ENCODE measurements at places on chromosomes 1 and 21.

DNA sequence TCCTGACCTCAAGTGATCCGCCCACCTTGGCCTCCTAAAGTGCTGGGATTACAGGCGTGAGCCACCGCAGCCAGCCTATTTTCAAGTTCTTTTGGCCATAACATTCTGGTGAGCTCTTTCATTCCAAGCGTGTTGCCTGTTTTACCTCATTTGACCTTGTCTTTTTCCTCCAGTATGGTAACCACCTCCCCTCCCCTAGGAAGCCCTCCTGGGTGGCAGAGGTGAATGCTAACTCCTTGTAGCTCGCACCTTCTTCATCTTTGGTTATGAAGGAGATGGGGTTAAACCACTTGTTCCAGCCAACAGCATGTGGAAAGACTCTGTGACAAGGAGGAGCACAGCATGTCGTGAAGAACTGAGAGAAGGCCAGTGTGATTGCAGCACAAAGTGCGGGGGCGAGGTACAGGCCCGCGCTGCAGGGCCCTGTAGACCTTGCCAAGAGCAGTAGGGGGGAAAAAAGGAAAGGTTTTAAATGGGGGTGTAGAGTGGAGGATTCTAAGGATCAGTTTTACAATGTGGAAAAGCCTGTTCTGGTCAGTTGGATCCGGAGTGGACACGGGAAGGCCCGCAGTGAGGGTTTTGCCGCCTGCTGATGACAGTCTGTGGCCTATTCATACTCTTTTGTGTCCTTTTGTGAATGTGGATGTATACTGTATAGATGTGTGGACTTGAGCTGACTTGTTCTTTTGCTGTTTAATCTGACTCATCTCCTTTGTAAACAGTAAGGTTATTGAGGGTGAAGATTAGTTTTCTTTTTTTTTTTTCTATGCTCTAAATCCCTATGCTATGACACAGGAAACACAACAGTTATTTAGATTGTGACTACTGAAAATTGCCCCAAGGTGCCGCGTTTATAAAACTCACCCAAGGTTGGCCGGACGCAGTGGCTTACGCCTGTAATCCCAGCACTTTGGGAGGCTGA is 7.5 kb upstream of the ZNF436 start:
- DNase-seq, result peak; percentile 53

- DNase-seq, result no peak
Observed at GRCh38 chr1:36729289-36729688, 246.6 kb upstream of the CSF3R start.

DNA sequence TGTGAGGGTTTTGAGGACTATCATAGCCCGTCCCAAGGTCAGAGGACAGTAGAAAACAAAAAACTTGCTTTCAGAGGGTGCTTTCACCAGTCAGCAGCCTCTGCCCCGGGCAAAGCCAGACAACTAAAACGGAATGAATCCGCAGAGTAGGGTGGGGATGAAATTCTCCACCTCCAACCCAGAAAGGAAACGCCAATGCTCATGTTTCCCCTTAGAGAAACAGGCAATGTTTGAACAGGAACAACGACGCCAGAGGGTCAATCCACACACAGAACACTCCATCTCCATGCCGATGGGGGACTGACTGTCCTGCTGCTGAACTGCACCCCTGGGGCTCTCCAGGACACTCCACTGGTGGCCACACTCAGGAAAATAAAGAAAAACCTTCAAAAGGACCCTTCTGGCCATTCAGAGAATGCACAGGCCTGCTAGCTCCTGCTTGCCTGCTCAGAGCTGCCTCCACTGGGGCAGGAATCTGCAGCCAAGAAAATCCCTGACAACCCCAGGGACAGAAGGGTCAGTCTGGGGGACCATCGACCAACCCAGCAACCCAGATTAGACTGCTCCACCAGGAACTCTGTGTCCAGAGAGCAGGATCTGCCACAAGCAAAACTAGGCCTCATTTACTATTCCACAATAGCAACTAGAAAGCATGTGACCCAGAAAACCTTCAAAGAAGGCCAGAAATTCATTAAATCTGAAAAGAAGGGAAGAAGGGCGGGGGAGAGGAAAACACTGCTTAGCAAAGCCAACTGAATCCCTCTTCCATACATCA is 116.0 kb downstream of the TOMM20 start:
- DNase-seq, result peak; percentile 41

- peak; percentile 86 for DNase-seq
Observed at GRCh38 chr1:172089768-172090510, 248.6 kb downstream of the DNM3 start.

- DNase-seq, result no peak
Observed at GRCh38 chr1:1603671-1604373, 3.9 kb upstream of the FNDC10 start.

DNA sequence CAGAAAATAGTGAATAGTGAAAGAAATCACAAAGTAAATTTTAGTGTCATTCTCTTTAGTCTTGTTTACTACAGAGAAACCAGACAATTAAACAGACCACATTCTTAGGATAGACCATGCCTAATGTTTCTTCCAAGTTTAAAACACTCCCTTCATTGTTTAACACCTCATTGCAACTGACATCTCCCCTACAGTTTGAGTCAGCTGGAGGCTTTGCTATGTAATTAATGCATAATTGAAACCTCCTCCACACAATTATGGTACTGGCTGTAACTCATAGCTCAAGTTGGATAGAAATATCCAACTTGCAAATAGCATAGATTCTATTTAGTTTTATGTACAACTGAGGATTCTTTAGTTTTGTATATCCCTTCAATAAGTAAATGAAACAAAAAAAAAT is 35.2 kb upstream of the B3GALT2 start:
- no peak for DNase-seq

- no peak for DNase-seq
Observed at GRCh38 chr1:26541431-26541815, 11.9 kb downstream of the RPS6KA1 start.

DNA sequence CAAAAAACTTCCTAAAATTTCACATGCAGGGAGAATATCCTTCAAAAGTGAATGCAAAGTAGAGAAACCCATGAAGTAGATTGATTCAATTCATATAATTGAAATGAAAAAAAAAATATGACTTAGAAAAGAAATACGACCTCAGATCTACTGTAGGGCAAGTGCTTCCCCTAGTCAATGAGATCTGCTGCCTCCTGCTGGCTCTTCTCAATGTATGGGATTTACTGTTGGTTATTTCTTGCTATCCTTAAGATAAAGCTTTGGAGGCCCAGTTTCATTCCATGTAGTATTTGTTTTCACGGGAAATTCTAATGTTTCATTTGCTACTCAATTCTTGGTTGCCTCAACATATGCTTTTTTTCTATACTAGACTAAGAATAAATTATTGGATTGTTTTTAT is 46.2 kb downstream of the ZNF648 start:
- no peak for DNase-seq

DNA sequence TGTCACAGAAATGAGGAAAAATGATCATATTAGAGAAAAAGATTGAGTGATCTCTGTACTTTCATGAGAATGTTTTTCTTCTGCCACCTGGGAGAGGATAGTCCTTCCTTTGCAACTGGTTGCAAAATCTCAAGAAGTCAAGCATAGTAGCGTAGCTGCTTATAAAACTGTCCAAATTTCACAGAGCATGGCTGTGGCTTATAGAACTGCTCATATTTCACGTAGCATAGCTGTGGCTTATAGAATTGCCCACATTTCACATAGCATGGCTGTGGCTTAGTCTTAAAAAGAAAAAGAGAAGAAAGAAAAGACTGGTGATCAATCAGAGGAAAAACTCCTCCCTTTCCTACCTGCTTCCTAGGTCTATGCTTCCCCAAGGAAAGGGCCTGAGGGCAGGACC is 329.5 kb downstream of the SIPA1L2 start:
- no peak for DNase-seq

DNA sequence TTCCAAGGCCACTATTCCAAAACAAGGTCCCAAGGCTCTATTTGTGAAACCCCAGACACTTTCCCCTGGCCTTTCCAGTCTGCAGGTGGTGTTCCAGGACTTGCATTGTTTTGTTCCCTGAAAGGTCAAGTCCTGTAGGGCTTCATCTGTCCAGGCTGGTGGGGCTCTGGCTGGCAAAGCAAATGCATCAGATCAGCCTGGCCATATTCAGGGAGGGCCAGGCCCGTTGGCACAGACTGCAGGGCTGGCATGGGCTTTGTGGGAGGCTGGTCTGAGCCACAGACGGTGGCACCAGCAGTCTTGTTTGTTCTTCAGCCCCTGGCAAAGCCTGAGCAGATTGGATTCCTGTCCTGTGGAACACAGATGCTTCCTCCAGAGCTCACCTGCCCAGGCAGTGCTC is 93.0 kb downstream of the SPATA46 start:
- no peak for DNase-seq

Data from endodermal cell (in vitro differentiated cells).